ENCODE measurements at places on chromosomes 11 and 22. TPM values are rescaled to one million over a fixed set of nuclear protein-coding genes. Genes with fewer than 3 reads are reported as not detected.

TUBA8 gene
- total RNA-seq: 3.3 TPM

YAP1 gene
- total RNA-seq: 52.2 TPM

GRCh38 chr11:67267188-67268080 is 1.2 kb downstream of the GRK2 start:
- peak; percentile 83 for DNase-seq

- DNase-seq: peak; percentile 80
Observed at GRCh38 chr11:118338637-118339061, 3.9 kb downstream of the CD3D start.

- no peak for DNase-seq
Observed at GRCh38 chr11:65040520-65040846, 527 bp upstream of the SAC3D1 start.

DNA sequence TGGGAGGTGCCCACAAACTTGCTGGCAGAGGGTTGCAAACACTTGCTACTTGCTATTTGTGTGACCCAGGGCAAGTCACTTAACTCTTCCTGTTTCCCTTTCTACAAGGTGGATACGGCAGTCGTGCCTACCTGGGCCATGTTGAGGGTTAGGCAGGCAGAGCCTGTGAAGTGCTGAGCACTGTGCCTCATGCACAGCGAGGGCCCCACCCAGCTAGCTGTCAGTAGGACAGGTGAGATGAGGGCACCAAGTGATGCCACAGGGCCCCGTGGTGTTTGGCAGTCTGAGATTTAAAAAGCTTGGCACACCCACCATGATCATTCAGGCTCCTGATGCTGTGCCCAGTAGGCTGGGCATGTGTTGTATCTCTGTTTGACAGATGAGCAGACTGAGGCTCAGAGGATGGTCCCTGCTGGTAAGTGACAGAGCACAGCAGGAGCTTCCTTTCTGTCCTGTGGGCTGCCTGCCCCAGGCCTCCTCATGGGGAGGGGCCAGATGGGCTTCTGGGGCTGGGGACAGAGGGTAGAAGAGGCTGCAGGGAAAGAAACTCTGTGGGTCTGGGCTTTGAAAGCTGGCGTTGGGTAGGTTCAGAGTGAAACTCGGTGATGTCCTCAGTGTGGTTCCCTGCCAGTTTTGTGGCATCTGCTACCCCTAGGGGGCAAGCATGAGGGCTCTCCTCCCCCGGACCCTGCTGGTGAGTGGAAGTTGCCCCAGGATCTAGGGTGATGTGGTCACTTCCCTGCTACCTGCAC is 59.3 kb downstream of the TSPAN18 start:
- DNase-seq: no peak

All from mucosa of descending colon (tissue), 3 donors.